ENCODE measurements at places on chromosomes 6 and 20.
A peak's percentile ranks its signal among the peaks of the same experiment; 100 is the strongest.

DNA sequence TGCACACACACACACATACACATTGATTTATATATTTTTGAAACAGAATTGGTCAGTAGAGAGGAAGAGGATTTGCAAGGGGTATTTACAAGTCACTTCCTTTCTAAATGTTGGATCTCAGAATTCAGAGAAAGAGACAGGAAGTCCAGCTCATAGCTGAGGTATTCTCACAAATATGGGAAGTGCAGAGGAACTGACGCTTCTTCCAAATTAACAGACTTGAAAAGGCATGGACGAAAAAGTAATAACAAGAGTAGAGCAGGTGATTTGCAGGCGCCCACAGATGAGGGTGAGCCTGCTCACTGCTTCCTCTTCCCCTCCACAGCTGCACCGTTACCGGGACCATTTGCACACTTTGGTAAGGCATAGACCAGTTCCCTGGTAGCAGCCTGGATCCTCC lies 246.4 kb downstream of the PHACTR1 start:
- DNase-seq: no peak

GRCh38 chr6:122969999-122970533 lies 26.0 kb upstream of the CLVS2 start:
- no peak for DNase-seq

DNA sequence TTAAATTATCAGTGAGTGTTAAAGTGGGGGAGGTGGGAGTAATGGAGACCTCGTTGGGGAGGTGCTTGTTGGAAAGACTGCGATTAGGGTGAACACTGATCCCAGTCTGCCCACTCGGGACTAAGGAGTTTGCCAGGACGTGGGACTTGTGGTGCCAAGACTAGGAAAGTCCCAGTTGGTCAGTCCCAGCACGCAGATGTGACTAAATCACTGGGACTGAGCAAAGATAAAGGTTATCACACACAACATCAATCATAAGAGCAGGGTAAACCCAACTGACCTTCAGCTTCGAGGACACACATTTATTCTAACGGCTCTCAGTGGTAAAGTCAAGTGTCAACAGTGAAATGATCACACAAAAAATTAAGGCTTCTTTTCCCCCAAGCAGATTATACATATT lies 45.5 kb downstream of the PDE10A start:
- no peak for DNase-seq

GRCh38 chr6:150334790-150335783 lies 33.7 kb upstream of the IYD start:
- no peak for DNase-seq

DNA sequence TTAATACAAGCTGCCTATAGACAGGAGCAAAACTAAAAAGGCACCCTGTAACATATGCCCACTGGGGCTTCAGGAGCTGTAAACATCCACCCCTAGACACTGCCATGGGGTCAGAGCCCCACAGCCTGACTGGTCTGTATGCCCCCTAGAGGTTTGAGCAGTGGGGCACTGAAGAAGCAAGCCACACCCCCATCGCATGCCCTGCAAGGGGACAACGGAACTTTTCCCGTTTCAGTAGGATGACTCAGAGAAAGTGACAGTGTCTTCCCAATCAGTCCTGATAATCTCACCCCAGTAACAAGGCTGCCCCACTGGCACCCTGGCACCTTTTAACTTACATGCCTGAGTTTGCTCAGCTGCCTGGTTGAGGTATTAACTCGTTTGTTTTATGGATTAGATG lies 35.9 kb downstream of the BEND3 start:
- DNase-seq: no peak

GRCh38 chr6:98485593-98485992 lies 348.8 kb upstream of the POU3F2 start:
- DNase-seq: no peak

GRCh38 chr6:16486661-16487060 lies 248.3 kb downstream of the GMPR start:
- DNase-seq: peak; percentile 32

DNA sequence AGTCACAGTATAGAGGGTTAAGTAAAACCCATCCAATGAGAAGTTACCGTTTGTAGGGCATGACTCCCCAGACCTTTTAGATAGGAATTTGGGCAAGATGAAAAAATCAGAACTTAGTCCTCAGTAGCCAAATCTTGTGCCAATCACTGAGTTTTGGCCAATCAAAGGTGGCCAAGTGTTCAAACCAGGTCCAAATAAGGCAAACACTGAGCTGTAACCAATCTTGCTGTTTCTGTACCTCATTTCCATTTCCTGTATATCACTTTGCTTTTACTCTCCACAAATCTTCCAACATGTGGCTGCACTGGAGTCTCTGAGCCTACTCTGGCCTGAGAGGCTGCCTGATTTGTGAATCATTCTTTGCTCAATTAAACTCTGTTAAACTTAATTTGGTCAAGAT lies 81.8 kb upstream of the GPR6 start:
- no peak for DNase-seq

DNA sequence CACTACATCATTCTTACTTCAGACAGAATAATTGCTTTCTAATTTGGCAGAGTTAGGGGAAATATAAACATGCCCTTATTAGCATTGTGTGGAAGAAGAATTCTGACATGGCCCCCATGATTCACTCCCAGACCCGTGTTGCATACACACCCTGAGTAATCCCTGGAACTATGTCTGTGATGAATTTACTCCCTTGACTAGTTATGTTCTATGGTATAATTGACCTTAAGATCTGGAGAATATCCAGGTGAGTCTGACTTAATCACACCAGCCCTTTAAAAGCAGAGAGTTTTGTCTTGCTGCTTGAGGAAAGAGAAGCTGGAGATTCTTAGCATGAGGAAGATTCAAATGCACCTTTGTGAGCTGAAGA lies 262.9 kb downstream of the SOX4 start:
- DNase-seq: no peak

DNA sequence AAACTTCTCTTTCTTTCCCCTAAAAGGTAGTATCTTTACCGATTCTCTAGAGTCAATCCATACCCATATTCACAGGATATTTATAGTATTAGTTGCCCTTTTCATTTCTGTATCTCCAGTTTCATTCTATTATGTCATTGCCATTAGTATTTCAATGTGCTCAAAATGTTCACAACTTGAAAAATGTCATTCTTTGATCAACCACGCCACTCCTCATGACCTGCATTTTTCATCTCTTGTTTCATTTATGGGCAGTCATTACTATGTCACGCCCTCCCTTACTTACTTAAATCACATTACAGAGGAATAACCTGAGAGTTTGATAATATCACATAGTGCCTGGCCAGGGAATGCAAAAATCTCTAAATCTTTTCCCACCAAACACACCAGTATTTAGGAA lies 427.3 kb upstream of the GJE1 start:
- no peak for DNase-seq

DNA sequence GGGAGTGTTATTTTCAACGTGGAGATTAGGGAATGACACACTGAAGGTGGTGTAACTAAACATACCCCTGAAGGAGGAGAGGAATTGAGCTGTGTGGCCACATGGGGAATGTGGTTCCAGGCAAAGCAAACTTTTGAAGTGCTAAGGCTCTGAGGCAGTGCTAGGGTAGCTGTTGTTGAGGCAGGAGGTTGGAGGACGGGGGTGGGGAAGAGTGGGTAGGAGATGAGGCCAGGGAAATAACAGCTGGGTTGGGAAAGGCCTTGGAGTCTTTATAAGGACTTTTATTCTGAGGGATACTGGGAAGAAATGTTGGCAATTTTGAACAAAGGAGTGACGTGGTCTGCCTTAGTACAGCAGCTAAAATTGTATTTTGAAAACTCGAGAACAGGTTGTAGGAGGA lies 13.0 kb downstream of the RPRD1B start:
- DNase-seq: no peak

DNA sequence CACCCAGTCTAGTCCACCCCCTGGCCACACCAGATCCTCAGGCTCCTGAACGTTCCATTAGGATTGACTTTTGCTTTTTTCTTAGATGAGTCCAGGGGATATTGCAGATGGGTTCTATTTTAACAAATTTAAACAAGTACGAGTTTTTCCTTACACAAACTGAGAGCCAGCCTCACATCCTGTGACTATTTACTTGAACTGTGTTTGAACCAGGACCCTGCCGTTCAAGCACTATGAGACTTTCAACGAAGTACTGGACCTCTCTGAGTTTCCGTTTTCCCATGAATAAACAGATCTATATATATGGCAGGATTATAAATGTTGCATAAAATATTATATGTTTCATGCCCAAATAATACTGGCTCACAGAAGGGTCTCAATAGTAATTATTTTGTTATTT lies 1.4 kb upstream of the METTL24 start:
- no peak for DNase-seq

- no peak for DNase-seq
Observed at GRCh38 chr6:12348530-12349511, 58.7 kb downstream of the EDN1 start.

DNA sequence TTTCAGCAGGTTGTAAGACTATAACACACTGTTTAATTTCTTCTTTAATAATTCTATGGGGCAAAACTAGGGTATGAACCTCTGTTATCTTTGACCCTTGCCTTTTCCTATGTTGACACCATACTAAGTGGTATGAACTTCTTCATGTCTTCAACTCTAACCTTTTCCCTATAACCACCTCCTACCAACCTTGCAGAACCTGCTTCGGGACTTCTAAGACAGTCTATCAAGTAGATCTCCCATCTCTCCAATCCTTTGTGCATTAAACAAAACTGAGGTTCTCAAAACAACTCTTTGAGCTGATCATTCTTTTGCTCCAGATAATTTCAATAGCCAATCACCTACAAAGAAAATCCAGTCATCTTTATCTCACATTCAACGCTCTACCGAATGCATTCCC lies 23.4 kb downstream of the SNAP91 start:
- no peak for DNase-seq

GRCh38 chr20:37776526-37776925 lies 82.7 kb downstream of the CTNNBL1 start:
- no peak for DNase-seq

DNA sequence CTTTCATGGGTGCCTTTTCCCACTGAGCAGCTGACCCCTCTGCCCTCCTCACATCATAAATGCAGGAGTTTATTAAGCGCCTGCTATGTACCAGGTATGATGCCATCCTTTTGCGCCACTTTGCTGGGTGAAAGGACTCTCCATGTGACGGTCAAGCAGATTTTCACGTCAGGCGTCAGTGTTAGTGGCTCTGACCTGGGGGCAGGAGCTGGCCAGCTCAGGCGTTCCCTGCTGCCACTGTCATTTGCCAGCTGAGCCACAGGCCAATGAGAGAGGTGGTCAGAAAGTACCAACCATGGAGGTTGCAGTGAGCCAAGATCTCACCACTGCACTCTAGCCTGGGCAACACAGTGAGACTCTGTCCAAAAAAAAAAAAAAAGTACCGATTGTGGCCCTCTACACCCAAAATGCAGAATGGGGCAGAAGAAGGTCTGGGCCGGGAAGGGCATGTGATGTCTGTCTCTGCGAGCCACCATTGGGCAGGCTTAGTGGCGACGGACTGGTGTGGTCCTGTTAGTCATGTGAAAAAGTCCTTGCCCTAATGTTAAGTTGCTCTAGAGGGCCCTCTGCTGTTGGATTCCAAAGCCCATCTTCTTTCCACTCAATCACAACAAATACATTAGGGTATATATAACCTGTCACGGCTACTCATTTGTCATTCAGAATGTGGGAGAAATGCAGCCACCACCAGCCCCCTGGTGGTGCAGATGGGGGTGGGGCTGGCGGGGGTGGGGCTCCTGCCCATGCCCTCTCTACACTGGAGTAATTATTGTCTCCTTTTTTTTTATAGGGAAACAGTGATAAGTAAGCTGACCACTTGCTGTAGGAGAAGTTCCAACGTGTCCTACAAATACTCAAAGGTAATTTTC lies 18.4 kb upstream of the SLC22A1 start:
- no peak for DNase-seq

DNA sequence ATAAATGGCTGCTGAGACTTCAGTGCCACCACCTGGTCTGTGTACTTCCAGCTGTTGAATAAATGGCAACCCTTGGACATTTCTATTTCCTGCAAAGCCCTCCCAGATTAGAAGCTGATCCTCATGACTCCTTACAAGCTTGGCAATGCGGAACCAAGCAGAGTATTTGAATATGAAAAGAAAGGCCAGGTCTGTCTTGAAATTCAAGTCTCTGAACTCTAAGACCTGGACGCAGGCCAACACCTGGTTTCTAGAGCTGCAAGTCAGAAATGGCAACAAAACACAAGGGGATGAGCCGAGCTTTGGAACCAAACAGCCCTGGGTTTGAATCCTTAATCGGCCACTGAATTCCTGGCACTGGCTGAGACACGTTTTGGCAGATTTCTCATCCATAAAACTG lies 353.4 kb downstream of the PTPRT start:
- DNase-seq: no peak

DNA sequence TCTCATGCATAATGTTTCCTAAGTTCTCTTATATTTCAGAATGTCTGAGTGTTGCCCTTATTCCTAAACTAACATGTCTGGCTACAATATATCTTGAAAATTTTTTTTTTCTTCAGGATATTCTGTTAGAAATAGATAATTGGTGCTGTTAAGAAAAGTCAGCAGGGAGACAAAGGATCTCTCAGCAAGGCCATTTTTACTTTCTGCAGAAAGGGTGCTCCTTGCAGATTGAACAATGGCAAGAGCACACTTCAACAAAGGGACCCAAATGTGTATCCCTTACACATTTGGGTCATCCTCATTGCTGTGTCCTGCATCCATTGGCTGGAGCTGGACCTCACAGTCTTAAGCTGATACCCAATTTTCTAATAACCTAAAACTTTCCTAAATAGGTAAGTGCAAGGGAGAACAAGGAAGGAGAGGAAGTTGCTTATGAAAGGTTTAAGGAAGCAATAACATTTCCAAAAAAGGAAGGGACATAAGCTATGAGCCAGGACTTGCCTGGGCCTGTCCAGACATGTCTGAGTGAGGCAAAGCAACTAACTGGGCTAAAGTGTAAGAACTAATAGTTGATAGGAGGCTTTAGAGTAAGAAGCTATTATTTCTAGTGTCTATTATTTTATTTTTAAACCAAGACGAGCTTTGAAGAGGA lies 429.6 kb downstream of the BCKDHB start:
- no peak for DNase-seq

DNA sequence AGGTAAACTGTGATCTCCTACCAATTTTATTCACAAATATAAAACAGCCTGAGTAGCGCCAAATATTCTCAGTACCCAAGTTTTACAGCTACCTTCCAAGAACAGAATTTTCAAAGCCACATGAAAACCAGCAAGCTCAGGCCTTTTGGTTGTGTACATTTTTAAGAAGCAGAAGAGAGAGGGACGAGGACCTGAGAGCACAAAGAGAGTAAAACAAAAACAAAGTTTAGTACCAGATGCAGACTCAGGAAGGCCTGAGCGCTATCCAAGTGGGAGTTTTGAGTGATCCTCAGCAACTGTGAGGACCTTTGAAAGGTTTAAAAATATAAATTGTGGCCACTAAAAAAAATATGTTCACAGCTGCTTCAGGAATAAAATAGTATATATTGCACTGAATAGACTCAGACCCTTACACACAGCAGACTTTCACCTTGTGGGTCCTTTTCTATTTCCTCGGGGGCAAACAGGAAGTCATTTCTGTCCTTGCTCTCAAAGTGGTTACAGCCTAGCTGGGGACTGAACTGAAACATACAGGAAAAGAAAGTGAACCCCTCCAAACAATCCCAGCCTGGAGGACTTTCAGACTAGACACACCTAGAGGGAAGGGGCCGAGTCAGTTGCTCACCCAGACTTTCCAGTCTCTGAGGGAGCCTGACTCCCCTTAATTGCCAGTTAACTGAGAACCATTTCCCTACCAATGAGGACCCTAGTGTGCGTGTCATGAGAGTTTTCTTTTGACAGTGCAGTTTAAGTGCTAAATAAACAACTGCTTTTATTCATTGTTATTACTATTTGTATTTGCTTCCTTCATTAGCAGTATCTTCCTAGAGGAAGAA lies 48.5 kb upstream of the NT5E start:
- no peak for DNase-seq

- no peak for DNase-seq
Observed at GRCh38 chr6:129709196-129709768, 695 bp downstream of the ARHGAP18 start.

All from activated T-cell treated with anti-CD3 and anti-CD28 coated beads for 1 hour (primary cell).